ENCODE measurements at places on chromosomes 6 and 20. TPM values are rescaled to one million over a fixed set of nuclear protein-coding genes. Genes with fewer than 3 reads are reported as not detected.

The MAK gene
- total RNA-seq = 0.42 TPM

The TP53INP2 gene
- 2.3 TPM for total RNA-seq

The MEI4 gene
- total RNA-seq = not detected

The MCM9 gene
- 17.0 TPM for total RNA-seq

The GNL1 gene
- total RNA-seq = 91.3 TPM

The EYA4 gene
- total RNA-seq = not detected

The ELOVL2 gene
- not detected for total RNA-seq

The RAD21L1 gene
- total RNA-seq = not detected

The GDAP1L1 gene
- 0.89 TPM for total RNA-seq

- no peak overlapping the region for H3K4me3 ChIP-seq
- H3K4me1 ChIP-seq = no peaks in the 10 kb centered on the region
- H3K36me3 ChIP-seq = no peaks in the 10 kb centered on the region
- H3K27ac ChIP-seq = no peak overlapping the region
Observed at GRCh38 chr6:40506954-40507353, 80.2 kb downstream of the LRFN2 start.

DNA sequence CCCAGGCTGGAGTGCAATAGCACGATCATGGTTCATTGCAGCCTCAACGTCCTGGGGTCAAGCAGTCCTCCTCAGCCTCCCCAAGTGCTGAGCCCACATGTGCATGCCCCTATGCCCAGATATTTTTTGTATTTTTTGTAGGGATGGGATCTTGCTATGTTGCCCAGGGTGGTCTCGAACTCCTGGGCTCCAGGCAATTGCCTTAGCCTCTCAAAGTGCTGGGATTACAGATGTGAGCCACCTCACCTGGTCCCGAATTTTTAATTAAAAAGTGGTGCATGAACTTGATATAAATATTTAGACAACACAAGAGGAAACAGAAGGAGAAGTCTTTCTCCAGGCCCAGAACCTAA lies 7.1 kb upstream of the RNF114 start:
- peaks cover 8% of the 10 kb centered on the region for H3K4me1 ChIP-seq
- no peak overlapping the region for H3K27ac ChIP-seq
- no peaks in the 10 kb centered on the region for H3K36me3 ChIP-seq
- H3K4me3 ChIP-seq = no peak overlapping the region

DNA sequence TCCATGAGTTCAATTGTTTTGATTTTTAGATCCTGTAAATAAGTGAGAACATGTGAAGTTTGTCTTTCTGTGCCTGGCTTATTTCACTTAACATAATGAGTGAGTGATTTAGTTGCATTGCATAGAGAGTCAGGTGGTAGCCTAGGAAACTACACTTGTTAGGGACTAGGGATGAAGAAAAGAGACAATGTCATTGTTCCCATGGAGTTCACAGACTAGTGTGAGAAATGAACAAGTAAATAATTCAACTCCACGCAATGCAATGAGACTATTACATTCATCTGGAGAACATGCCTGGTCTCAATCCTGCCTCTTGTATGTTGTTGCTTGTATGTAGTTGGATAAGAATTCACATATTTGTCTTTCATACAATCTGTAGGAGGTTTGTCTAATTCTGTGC lies 76.3 kb upstream of the B3GAT2 start:
- DNase-seq = no peak
- no peak overlapping the region for H3K4me3 ChIP-seq

GRCh38 chr6:140537211-140537610 lies 1162.8 kb upstream of the CITED2 start:
- no peak overlapping the region for H3K4me3 ChIP-seq
- H3K27ac ChIP-seq = no peak overlapping the region
- H3K36me3 ChIP-seq = no peaks in the 10 kb centered on the region
- peaks cover 2% of the 10 kb centered on the region for H3K27me3 ChIP-seq
- no peak for DNase-seq
- no peaks in the 10 kb centered on the region for H3K4me1 ChIP-seq

DNA sequence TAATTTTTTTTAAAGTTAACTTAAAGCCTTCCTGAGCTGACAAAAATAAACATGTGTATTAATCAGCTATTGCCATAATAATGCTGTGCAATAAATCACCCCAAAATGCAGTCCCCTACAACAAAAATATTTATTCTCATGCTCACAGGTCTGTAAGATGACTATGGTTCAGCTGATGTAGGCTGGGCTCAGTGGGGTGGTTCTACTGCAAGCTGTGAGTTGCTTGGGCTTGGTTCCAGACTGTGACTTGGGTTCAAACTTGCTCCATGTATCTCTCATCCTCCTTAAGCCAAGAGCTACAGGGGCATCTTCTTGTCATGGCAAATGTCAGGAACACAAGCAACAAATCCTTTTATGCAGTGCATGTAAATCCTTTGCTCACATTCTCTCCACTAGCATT lies 644.3 kb downstream of the KIF16B start:
- no peak overlapping the region for H3K27ac ChIP-seq
- DNase-seq = no peak
- H3K27me3 ChIP-seq = no peaks in the 10 kb centered on the region
- no peaks in the 10 kb centered on the region for H3K4me1 ChIP-seq
- H3K4me3 ChIP-seq = no peak overlapping the region
- no peaks in the 10 kb centered on the region for H3K36me3 ChIP-seq

DNA sequence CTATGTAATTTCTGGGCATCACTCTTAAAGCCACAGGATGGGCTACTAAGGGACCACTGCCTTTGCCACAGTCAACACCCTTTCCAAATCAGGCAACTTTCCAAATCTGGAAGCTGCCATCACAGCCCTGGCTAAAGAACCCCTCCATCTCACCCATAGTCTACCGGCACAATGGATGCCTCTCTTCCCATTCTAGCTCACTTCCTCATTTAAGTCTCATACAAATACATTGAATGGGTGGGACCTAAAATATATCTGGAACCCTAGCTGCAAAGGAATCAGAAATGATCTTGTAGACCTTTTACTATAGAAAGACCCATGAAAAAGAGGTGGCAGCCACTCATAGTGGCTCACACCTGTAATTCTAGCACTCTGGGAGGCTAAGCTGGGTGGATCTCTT lies 3.3 kb upstream of the TREML4 start:
- H3K4me3 ChIP-seq = no peak overlapping the region
- H3K4me1 ChIP-seq = no peaks in the 10 kb centered on the region
- no peaks in the 10 kb centered on the region for H3K36me3 ChIP-seq
- DNase-seq = no peak
- no peak overlapping the region for H3K27ac ChIP-seq

GRCh38 chr20:36919715-36920333 lies 31.7 kb downstream of the SAMHD1 start:
- no peaks in the 10 kb centered on the region for H3K27me3 ChIP-seq
- peak overlapping the region; percentile 82 for H3K27ac ChIP-seq
- DNase-seq = peak; percentile 35
- peaks cover 20% of the 10 kb centered on the region for H3K4me1 ChIP-seq
- no peak overlapping the region for H3K4me3 ChIP-seq
- H3K36me3 ChIP-seq = peaks cover 21% of the 10 kb centered on the region

DNA sequence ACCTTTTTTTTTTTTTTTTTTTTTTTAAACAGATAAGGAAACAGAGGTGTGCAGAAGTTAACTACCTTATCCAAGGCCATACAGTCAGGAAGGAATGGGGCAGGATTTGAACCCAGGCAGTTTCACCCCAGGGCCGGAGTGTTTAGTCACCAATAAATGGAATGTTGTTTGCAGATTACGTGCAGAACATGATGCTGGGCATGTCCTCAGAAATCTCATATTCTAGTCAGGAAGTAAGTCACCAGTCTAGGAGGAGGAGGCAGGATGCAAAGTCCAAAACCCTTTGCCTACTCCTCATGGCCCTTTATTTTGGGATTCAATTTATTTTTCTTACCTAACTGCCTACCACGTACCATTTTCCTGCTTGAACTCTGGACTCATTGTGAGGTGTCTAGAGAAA lies 57.1 kb upstream of the LRRC1 start:
- no peak overlapping the region for H3K4me3 ChIP-seq
- DNase-seq = no peak

- H3K27ac ChIP-seq = no peak overlapping the region
- DNase-seq = no peak
- peaks cover 35% of the 10 kb centered on the region for H3K36me3 ChIP-seq
Observed at GRCh38 chr6:12163744-12164507, 126.2 kb upstream of the EDN1 start.

DNA sequence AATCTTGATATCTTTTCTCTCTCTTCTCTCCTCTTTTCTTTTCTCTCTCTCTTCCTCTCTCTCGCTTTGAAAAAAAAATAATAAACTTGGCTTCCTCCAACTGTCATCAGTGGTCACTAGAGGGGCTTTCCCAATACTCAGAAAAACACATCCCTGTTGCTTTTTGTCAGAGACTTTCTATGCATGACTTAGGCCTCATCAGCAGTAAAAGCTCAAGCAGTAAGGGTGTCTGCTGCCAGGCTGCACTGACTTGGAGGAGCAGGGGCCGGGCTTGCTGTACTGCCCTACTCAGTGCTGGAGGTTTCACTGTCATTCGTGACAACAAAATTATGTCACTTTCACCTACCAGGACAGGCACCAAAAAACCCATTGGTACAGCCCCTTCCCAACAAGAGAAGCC lies 272.0 kb downstream of the ADGB start:
- no peak for DNase-seq
- no peaks in the 10 kb centered on the region for H3K27me3 ChIP-seq
- H3K27ac ChIP-seq = no peak overlapping the region
- H3K36me3 ChIP-seq = no peaks in the 10 kb centered on the region
- H3K4me1 ChIP-seq = peaks cover 9% of the 10 kb centered on the region
- no peak overlapping the region for H3K4me3 ChIP-seq

GRCh38 chr20:15179381-15179780 lies 842.0 kb upstream of the FLRT3 start:
- no peaks in the 10 kb centered on the region for H3K36me3 ChIP-seq
- H3K4me3 ChIP-seq = no peak overlapping the region
- no peak overlapping the region for H3K27ac ChIP-seq
- no peak for DNase-seq
- H3K4me1 ChIP-seq = no peaks in the 10 kb centered on the region

GRCh38 chr6:47773005-47773404 lies 8.8 kb upstream of the OPN5 start:
- no peak overlapping the region for H3K4me3 ChIP-seq
- DNase-seq = no peak
- no peaks in the 10 kb centered on the region for H3K36me3 ChIP-seq
- H3K4me1 ChIP-seq = peaks cover 2% of the 10 kb centered on the region
- peaks cover 4% of the 10 kb centered on the region for H3K27me3 ChIP-seq

GRCh38 chr6:31125162-31125561 lies 4.9 kb upstream of the CDSN start:
- no peaks in the 10 kb centered on the region for H3K36me3 ChIP-seq
- H3K27me3 ChIP-seq = peaks cover 2% of the 10 kb centered on the region
- peaks cover 2% of the 10 kb centered on the region for H3K4me1 ChIP-seq
- H3K27ac ChIP-seq = no peak overlapping the region
- no peak overlapping the region for H3K4me3 ChIP-seq

- H3K4me1 ChIP-seq = no peaks in the 10 kb centered on the region
- peaks cover 5% of the 10 kb centered on the region for H3K27me3 ChIP-seq
- no peak overlapping the region for H3K4me3 ChIP-seq
- no peaks in the 10 kb centered on the region for H3K36me3 ChIP-seq
- no peak for DNase-seq
- H3K27ac ChIP-seq = no peak overlapping the region
Observed at GRCh38 chr6:17210683-17211082, 70.5 kb upstream of the RBM24 start.

- H3K27me3 ChIP-seq = no peaks in the 10 kb centered on the region
- DNase-seq = peak; percentile 69
- peak overlapping the region; percentile 94 for H3K27ac ChIP-seq
- peaks cover 41% of the 10 kb centered on the region for H3K4me1 ChIP-seq
- H3K4me3 ChIP-seq = no peak overlapping the region
- H3K36me3 ChIP-seq = peaks cover 63% of the 10 kb centered on the region
Observed at GRCh38 chr6:13303668-13304017, 24.7 kb downstream of the TBC1D7 start.

DNA sequence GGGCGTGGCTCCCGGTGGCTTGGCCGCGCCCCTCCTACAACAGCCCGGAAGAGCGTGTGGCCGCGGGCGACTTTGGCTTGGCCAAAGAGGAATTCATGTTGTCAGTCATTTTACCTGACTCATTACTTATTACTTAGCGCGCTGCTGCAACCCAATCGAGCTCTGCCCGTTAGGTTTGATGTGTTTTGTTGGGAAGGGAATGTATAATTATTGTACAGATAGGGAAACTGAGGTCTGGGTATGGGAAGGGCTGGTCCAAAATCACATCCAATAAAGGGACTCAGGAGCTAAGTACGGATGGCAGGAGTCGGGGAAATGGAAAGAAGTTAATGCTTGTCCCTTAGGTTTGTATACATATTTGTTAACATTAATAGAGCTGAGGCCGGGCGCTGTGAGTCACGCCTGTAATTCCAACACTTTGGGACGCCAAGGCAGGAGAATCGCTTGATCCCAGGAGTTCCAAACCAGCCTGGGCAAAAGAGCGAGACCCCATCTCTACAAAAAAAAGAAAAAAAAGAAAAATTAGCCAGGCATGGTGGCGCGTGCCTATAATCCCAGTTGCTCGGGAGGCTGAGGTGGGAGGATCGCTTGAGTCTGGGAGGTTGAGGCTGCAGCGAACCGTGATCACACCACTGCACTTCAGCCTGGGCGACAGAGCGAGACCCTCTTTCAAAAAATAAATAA lies 639 bp upstream of the ZNF335 start:
- H3K36me3 ChIP-seq = peaks cover 16% of the 10 kb centered on the region
- peaks cover 1% of the 10 kb centered on the region for H3K27me3 ChIP-seq
- no peak for DNase-seq
- peak overlapping the region; percentile 94 for H3K4me3 ChIP-seq

DNA sequence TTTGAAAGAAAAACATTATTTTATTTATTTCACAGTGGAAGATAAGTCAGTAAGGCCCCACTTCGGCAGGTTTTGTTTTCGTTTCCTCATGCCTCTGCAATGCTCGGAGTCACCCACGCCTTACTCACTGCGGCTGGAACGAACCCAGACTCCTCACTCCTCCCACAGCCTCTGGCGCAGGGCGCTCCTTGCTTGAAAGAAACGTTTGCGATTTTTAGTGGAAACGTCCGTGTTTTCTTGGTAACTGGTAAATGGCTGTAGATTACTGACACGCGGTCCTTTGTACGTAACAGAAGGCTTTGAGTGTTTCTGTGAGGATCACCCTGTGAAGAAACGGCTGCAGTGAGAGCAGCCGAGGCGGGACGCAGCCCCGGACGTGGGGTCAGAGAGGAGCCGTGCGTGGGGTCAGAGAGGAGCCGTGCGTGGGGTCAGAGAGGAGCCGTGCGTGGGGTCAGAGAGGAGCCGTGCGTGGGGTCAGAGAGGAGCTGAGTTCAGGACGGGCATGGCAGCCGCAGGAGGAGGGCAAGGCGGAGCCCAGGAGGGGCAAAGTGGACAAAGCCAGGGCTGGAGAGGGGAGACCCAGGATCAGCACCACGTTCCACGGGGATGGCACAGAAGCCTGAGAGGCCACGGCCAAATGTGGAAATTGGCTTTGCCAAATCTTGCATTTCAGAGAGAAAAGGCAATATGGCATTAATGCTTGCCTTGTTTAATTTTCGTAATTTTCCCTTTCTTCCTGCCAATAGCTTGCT lies 198.6 kb upstream of the THBS2 start:
- no peak overlapping the region for H3K4me3 ChIP-seq
- no peaks in the 10 kb centered on the region for H3K27me3 ChIP-seq
- H3K4me1 ChIP-seq = no peaks in the 10 kb centered on the region
- H3K36me3 ChIP-seq = no peaks in the 10 kb centered on the region
- no peak overlapping the region for H3K27ac ChIP-seq

Data from activated CD4-positive, alpha-beta T cell treated with anti-CD3 and anti-CD28 coated beads for 36 hours (primary cell).